Activated CD8-positive, alpha-beta memory T cell treated with anti-CD3 and anti-CD28 coated beads for 24 hours (primary cell): ENCODE measurements at places on chromosomes 5 and 9.

- no peak for DNase-seq
These were observed 108.5 kb upstream of the ADAMTS16 start for GRCh38 chr5:5031665-5032064.

DNA sequence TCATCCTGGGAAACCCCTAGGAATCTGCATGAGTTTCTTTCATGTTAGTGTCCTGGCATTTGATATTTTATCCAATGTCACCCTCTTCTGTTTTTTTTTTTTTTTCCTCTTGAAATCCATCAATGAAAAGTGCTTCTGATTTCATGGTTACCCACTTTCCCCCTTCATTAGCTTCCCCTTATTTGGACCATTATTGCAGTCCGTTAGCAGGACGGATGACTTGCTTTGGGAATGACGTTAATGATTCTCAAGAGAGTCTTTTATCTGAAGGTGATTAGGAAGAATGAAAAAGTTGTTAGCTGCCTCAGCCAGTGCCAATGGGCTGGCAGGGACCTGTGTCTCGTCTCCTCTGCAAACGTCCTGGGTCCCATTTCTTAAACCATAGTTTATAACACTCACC is 134.7 kb downstream of the SEMA6A start:
- no peak for DNase-seq

GRCh38 chr5:151072630-151073025 is 8.2 kb downstream of the TNIP1 start:
- no peak for DNase-seq

DNA sequence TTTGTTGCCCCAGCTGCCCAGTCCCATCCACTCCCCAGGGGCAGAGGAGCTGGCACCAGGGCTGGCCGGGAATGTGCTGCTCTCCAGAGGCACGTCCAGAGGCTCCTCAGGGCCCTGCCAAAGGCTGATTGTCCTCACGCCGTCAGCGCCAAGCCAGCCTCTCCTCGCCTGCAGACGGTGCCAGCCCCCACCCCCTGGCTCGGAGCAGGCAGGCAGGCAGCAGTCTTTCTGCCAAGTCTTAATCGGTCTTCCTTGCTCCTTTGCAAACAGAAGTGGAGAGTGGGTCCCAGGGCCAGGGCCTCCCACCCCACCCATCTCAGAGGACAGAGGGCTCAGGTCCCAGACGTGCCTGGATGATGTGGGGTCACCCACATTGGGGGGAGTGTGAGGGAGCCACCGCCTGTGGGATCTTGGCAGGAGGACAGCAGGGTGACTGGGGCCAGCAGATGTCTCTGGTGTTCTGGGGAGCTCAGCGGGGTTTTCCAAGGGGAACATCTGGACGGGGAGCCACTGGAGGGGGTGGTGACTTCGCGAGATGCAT is 36.3 kb downstream of the FAM163B start:
- DNase-seq: no peak

DNA sequence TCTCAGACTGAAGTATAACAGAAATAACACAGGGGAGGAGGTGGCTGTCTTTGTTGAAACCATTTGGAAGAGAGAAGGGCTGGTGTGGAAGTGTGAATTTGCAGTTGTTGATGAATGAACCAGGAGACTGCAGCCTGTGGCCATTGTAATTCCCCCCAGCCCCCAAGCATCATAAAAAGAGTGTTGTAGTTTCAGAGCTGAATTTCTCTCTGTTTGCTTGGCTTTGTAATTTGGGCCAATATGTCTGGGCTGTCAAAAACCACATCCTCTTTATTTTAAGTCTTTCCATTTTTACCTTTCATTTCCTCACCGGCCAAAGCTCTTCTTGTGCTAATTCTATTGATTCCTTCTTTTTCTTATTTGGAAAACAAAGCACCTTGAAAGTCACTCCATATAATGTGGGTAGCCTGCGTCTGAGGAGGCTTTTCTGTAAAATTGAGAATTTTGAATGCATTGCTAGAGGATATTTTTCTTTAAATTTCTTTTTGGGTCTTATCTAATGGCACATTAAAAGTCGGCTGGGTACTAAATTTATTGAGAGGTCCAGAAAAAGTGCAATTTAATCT is 383.3 kb downstream of the OSTF1 start:
- DNase-seq: no peak

DNA sequence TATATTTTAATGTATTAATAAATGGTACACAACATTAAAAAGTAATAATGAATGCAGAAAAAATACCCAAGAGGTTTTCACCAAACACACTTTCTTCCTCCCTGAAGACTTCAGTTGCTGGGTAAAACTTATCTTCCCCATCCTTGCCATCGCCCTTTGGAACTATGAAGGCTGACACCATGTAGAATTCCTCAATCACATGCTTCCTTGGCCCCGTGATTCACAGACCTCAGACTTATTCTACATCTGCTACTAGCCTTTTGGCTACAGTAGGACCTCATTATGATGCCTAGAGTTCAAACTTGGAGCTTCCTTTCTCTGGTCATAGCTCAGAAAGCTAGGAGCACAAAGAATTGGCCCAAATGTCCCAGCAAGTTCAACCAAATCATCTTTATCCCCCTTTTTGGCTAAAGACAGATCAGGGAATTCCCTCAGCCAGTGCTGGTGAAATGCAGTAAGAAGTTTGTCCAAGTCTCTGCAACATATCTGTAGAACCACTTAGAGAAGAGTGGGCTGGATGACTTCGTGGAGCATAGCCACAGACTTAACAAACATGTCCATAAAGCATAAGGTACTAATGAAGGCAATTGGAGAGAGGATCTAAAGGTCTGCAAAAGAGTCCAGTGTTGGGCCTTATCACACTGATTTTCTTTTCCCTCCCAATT is 253.5 kb downstream of the SEC61B start:
- DNase-seq: no peak

GRCh38 chr9:16039218-16039987 is 486.6 kb downstream of the CCDC171 start:
- no peak for DNase-seq

DNA sequence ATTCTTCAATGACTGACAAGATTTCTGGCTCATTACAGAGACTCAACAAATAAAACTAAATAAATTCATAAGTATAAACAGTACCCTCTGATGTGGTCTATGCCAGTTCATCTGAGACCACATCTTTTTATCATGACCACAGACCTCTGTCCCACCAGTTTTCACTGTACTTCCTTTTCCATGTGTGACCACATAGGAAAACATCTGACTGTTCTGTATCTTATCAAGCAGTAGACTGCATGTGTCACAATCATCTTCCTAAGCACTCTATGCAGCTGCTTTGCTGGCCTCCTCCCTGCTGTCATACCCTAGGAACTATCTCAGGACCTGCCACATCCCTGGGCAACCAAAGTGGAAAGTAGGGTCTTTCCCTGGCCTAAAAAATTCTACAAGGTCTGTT is 205.0 kb upstream of the ZNF462 start:
- no peak for DNase-seq

DNA sequence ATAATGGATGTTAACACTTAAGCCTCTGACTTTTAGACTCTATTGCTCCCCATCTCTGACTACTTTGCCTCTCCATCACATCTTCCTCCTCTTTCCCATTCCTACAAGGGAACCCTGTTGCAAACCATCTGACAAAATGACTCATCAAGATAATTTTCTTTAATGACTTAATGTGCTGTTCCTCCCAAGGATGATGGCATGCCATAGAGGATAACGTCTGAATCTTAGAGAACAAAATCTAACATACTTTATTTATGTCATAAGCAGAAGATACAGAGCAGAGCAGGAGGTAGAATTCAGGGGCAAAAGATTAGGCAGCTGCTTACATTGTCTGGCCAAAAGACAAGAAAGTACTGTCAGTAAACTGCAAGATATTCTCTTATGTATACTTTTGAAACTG is 76.8 kb downstream of the FGF10 start:
- DNase-seq: no peak

- no peak for DNase-seq
These were observed 69.7 kb downstream of the CFAP77 start for GRCh38 chr9:132479733-132480132.

DNA sequence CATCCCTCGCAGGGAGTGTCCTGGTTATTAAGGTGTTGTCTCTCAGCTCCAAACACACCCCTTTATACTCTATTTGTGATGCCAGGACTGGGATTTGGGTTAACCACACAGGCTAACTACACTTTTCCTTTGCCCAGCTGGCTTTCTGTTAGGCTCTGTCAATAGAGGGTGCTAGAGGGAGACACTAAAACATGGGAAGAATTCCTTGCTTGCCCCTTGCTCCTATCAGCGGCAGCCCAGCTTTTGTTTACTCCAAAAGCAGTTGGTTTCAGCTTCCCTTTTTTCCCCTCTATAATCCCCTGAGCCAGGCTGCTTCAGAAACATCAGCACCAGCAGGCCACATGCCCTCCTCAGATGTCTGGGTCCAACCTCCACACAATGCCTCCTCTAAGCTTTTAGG is 297.1 kb downstream of the KCTD16 start:
- no peak for DNase-seq

DNA sequence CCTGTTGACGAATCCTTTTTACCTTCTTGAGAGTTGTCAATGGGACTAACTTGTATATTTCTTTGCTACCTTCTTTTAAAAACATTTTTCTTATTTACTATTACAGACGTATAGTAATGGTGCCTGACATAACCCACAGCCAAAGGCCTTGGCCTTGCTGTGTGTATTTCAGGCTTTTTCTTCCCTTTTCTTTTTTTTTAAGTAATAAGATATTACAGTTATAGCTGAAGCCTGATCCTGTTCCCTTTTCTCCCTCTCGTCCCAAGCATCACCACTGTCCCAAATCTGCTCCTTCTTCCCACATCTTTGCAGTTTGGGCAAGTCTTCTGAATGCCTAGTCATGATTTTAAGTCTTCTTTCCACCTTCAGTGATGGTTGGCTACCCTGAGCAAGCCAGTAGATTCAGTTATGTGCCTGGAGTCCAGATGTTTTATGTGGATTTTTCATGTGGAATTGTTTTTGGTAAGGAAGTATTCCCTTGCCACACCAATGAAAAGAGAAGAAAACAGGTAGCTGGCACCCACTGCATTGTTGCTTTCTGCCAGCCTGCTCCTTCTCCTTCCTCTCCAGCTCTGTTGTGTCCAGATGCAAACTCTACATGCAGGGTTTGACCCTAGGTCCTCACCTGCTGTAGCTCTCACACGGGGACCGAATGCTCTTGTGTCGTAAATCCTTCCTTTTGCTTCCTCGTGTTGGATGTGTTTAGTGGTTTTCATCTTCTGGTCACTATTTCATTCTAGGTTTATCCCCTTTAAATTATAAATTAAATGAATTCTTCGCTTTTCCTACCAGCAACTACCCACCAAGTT is 26.5 kb downstream of the ABL1 start:
- DNase-seq: no peak

DNA sequence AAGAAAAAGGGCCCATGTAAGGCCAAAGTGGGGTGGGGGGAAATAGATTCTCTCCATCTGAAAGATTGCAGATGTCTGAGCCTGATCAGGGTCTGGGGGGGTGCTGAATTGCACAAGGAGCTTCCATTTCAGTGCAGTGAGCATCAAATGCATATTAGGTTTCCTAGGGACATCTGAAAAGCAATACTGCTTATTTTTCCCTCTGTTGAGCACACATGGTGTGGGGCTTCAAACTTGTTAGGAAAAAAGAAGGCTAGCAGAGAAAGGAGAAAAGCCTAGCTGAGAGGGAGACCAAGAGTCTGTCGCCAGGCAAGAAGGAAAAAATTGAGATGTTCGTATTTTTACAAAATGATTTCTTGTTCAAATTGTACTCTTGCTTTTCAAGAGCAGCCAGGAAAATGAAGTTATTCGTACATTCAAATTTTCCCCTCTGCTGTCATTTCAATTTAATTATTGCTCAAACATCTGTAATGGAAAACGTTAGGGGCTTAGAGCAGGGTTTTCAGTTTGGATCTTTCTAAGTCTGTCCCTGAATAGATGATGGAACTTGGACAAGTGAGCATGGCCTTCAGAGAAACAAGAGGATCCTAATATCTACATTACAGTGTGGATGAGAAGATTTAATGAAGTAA is 191.9 kb upstream of the GAS1 start:
- DNase-seq: no peak

GRCh38 chr9:95669253-95669652 is 152.5 kb upstream of the PTCH1 start:
- DNase-seq: no peak

GRCh38 chr5:30997681-30998080 is 195.8 kb upstream of the CDH6 start:
- no peak for DNase-seq

DNA sequence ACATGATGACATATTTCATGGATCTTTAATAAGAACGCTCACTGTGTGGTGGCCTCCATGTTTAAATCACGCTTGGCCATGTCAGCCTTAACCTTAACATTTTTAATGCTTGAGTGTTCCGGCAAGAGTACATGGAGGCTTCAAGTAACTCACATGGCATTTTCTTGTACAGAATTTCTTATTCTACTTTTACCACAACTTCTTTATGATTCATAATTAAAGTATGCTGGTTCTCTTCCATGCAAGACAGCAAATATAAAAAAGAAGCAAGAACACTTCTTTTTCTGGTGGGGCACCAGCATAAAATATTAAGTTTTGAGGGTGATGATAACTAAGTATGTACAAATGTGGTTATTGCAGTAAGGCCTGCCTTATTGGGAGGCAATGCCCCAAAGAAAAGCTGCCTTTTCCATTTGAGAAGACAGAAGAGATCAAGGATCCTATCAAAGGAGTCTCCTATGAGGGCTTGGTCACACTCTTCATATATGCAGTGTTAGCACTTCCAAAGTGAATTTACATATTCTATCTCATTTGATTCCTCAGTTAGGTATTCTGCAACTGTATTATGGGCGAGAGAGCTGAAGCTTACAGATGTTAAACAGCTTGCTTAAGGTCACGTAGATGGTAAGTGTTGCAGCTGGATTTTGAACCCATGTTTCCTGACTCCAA is 382.7 kb upstream of the MEF2C start:
- DNase-seq: no peak

GRCh38 chr5:73280386-73280785 is 107.4 kb downstream of the TMEM174 start:
- DNase-seq: no peak

DNA sequence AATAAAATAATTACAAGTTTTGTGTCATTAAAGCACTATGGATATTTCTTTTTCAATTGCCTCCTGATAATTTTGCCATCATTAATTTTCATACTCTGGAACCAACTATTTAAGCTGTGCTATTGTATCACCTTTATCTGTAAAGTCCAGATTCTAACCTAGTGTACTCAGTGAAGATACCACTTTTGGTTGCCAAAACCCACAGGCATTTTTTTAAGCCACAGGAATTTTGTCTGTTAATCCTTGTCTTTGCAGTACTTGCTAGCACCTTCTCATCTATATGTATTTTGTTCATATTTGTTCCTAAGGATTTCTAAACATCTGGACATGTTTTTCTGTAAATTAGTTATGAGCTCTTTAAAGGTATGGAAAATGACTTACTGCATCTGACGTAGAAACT is 481.4 kb upstream of the DAB2 start:
- no peak for DNase-seq

- DNase-seq: no peak
These were observed 91.8 kb upstream of the MTAP start for GRCh38 chr9:21710548-21711191.
